CD4-positive, alpha-beta T cell treated with Interleukin-1 beta for 1 hour (primary cell): ENCODE measurements at places on chromosomes 6 and 20.
A peak's percentile ranks its signal among the peaks of the same experiment; 100 is the strongest.

DNA sequence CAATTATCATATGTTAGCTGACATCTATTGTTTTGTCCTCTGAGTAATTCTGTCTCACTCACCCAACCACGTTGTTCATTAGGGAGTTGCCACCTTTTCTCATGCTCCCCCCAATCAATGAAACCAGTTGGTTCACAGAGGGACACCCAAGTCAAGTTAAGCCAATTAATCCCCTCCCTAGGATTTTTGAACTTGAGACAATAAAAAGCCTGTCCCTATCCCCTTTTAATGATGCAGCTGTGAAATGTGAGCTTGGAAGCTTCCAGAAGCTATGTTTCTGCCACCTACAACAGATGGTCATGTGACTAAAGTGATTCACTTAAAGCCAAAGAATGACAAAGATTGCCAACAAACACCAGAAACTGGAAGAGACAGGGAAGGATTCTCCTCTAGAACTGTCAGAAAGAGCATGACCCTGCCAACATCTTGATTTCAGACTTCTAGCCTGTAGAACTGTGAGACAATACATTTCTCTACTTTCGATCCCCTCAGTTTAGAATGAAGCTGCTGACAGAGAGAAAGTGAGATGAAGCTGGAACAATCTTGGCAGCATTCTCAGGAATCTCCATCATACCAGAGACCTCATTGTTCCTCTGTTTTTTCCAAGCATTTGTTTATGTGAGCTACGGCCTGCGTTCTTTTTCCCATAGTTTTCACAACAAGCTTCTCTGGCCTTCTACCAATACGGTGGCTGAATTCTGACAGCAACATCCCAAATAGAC lies 57.8 kb upstream of the TPD52L1 start:
- DNase-seq: no peak

- DNase-seq: no peak
Measured at GRCh38 chr6:32397252-32397920, 9.6 kb downstream of the BTNL2 start.

GRCh38 chr6:150720774-150721233 lies 121.1 kb downstream of the PLEKHG1 start:
- peak; percentile 1 for DNase-seq

DNA sequence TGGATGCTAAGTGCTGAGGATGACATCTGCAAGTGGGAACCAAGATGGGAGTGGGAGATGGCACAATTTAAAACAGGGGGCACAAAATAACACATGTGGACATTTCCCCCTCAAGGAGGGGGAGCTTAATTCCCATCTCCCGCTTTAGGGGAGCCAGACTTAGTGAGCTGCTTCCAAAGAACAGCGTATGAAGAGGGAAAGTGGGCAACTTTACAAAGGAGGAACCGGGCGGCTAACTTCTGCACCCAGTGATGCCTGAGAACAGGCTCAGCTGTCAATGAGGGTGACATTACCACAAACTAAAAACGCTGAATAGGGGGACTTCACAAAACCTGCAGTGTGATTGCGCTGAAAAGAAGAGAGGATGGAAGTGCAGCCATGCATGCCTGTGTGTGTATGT lies 95.5 kb upstream of the NXT1 start:
- DNase-seq: no peak

GRCh38 chr6:20873425-20874190 lies 339.4 kb downstream of the CDKAL1 start:
- DNase-seq: no peak
